NCI-H774 (cell line): ENCODE measurements at places on chromosomes 2 and 18.

DNA sequence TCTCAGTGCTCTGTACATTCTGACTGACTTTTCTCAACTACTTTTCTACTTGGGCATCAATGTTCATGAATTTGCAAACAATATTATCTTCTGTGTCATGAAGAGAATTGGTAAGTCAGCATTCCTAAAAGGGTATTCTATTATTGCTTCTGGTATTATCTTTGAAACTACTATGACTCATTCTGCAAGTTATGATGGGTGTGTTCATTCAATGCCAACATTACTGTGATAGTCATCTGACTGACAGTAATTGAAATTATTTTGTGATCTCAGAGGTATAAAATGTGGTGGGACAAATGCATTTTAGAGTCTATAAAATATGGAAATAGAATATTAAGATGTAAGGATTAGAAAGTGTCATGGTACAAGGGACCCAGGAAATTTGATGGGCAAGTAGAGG, 736.0 kb upstream of the CELF4 start:
- DNase-seq, result no peak

DNA sequence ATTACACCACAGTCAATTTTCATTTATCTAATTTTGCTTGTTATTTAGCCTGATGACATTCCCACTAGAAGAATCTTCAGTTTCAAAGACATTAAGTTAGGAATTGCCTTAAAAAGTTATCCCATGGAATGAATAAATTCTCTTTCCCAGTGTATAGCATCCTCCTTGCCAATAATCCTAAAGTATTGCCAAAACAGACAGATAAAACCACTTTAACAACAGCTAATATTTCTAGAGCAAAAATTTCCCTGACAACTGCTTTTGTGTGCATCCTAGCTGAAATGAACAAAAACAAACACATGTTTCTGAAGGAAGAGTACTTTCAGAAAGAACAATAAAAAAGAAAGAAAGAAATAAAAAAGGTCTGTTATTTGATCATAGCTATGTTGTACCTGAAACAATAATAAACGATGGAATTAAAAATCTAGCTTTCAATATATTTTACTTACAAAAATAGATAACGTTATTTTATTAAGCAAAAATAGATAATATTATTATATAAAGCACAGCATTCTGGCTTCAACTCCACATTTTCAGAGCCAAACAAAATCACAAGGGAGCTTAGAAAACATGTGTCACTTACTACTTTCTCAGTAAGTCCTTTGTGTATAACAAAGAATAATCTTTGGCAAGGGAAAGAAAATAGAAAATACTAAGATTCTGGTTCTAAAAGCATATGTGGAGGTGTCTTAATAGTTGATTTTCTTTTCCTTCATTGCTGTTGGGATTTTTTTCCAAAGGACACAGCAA, 939.0 kb upstream of the CRIM1 start:
- no peak for DNase-seq

DNA sequence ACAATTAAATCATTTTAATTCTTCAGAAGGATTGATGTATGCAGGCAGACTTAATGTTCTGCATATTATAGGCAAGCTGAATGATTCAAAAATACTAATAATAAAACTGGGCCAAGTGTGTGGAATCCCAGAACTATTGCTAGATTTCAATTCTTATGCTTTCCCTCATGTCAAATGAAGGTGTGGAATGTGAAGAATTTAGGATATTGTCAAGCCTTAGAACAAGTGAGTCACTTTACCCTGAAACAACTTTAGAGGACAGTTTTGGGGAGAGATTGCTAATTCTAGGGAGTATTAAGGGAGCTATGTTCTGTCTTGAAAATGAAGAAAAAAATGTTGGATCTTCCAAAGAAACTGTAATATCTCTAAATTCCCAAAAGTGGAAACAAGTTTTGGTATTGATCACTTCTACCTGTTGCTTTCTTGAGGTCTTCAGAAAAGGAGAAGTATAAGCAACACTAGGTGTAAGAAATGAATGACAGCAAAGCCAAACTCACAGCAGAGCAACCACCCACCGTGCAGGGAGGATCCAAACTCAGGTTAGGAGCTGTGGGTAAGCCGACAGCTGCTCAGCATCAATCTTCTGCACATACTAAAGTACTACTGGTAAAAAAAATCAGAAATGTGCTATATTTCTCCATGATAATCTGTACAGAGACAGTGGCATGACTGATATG, 818.1 kb downstream of the SLC4A3 start:
- no peak for DNase-seq

DNA sequence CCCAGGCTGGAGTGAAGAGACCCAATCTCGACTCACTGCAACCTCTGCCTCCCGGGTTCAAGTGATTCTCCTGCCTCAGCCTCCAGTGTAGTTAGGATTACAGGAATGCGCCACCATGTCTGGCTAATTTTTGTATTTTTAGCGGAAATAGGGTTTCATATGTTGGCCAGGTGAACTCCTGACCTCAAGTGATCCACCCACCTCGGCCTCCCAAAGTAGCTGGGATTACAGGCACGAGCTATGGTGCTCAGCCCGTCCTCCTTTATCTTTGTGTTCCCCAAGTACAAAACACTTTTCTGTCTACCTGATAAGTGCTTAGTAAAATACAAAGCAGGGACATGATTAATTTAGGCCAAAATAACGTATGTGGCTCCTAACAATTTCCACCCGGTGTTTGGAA, 91.2 kb upstream of the STK17B start:
- no peak for DNase-seq

DNA sequence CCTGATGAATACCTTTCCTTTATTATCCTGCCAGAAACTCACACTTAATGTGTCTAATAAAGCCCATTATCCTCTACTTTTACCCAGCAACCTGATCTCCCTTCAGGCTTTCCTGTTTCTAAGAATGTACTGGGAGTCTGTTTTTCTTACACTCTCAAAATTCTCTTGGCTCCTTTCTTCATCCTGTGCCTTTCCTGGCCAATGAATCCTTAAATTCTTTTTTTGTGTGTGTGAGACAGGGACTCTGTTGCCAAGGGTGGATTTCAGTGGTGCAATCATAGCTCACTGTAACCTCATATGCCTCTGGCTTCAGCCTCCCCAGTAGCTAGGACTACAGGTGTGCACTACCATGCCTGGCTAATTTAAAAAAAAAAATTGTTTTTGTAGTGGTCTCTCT, 72.7 kb downstream of the MAP2 start:
- DNase-seq, result no peak

GRCh38 chr18:11259469-11260150, 110.2 kb upstream of the PIEZO2 start:
- no peak for DNase-seq

GRCh38 chr18:77061281-77061945, 71.2 kb downstream of the MBP start:
- no peak for DNase-seq

- no peak for DNase-seq
Observed at GRCh38 chr2:72605836-72606442, 219.9 kb downstream of the EXOC6B start.

GRCh38 chr18:5097116-5097703, 99.8 kb downstream of the AKAIN1 start:
- DNase-seq, result no peak

DNA sequence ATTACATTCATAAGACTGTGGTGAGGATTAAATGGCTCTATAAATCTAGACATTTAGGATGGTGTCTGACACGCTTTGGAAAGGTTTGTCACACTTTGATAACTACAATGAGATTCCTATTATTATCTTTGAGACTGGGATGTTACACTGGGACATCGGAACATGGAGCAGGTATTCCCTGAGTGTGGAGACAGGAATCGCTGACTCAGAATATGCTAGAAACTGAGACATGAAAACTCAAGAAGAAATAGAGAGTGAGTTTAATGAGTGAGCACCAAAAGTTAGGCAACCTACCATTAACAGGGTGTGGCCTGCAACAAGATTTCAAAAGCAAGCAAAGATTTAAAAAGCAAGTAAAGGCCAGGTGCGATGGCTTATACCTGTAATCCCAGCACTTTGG, 145.4 kb downstream of the TMEFF2 start:
- DNase-seq, result no peak

- DNase-seq, result no peak
Observed at GRCh38 chr2:22377268-22377667, 1007.7 kb upstream of the KLHL29 start.

DNA sequence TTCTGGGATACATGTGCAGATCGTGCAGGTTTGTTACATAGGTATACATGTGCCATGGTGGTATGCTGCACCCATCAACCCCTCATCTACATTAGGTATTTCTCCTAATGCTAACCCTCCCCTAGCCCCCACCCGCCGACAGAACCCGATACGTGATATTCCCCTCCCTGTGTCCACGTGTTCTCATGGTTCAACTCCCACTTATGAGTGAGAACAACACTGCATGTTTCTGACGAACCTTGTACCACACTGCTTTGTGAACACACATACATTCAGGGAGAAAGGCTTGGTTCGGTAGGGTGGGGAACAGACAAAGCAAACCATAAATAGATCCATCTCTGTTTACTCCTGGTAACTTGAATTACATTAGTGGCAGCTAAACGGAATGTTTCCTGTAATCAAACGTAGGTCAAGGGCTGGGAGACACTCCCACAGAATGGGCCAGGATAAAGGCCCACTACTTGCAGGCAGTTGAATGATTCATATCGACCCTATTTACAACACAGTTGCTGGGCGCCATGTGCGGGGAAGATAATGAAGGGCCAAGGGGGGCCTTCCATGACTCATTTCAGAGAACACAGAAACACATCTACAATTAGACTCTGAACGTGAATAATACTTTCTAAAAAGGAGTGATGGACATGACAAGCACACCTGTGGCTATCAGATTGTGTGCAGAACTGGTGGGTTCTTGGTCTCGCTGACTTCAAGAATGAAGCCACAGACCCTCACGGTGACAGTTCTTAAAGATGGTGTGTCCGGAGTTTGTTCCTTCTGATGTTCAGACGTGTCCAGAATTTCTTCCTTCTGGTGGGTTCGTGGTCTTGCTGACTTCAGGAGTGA, 56.8 kb upstream of the KIDINS220 start:
- no peak for DNase-seq
